A375 (cell line): ENCODE measurements at places on chromosomes 6 and 20. TPM values are rescaled to one million over a fixed set of nuclear protein-coding genes. Genes with fewer than 3 reads are reported as not detected.

The SLC16A10 gene
- 2.8 and 5.1 TPM in 2 replicates for total RNA-seq

The SOX18 gene
- 0.72 and 1.2 TPM in 2 replicates for total RNA-seq

The MATN4 gene
- total RNA-seq: 1.1 and 1.9 TPM in 2 replicates

The XKR7 gene
- not detected in 2 replicates for total RNA-seq

The SLA2 gene
- total RNA-seq: 0.08 TPM in 1 of 2 replicates, not detected in the other
